Aorta (tissue), 5 donors: ENCODE measurements at places on chromosomes 2 and 18. TPM values are rescaled to one million over a fixed set of nuclear protein-coding genes. Genes with fewer than 3 reads are reported as not detected.

The KYNU gene
- polyA plus RNA-seq = 3.8 TPM

The IL36G gene
- polyA plus RNA-seq = not detected

The PRKCE gene
- polyA plus RNA-seq = 1.5 TPM

The MEIS1 gene
- 7.6 TPM for polyA plus RNA-seq

The RAD51AP2 gene
- polyA plus RNA-seq = 0.13 TPM

The ACTG2 gene
- polyA plus RNA-seq = 301 TPM

The DHRS9 gene
- polyA plus RNA-seq = 1.00 TPM

The CIDEA gene
- polyA plus RNA-seq = not detected

The STPG4 gene
- 0.51 TPM for polyA plus RNA-seq

The ALPG gene
- polyA plus RNA-seq = not detected

The RAB6C gene
- polyA plus RNA-seq = not detected

DNA sequence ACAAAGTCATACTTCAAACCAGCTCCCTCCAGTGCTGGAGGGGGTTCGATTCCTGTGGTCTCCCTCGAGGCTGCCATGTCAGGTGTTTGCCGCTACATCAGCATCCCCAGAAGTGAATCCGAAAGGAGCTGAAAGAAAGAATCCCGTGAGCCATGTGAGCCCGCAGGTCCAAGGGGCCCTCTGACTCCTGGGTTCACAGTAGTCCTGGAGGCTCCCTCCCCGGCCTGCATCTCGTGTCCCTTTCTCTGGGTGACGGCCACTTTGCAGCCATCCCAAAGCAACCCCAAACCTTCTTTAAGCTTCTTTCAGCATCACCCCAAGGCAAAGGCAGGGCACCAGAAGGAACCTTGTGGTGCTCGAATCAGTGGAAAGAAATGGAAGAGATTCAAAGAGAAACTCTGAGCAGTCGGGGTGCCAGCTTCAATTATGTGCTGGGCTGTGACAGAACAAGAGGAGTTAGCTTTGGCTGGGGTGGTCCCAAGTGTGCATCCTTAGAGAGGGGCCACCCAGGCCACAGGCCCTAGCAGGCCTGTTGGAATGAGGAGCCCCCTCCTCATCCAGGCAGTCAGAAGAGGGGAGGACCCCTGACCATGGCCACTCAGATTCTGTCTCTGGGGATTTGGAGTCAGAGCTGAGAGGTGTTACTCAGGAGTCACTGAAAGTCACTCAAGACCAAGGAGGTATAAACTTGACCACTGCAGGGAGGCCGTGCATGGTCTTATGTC lies 59.7 kb downstream of the CIB4 start:
- H3K4me1 ChIP-seq = no peaks in the 10 kb centered on the region
- H3K27ac ChIP-seq = no peak overlapping the region
- DNase-seq = peak; percentile 60
- H3K27me3 ChIP-seq = no peaks in the 10 kb centered on the region

DNA sequence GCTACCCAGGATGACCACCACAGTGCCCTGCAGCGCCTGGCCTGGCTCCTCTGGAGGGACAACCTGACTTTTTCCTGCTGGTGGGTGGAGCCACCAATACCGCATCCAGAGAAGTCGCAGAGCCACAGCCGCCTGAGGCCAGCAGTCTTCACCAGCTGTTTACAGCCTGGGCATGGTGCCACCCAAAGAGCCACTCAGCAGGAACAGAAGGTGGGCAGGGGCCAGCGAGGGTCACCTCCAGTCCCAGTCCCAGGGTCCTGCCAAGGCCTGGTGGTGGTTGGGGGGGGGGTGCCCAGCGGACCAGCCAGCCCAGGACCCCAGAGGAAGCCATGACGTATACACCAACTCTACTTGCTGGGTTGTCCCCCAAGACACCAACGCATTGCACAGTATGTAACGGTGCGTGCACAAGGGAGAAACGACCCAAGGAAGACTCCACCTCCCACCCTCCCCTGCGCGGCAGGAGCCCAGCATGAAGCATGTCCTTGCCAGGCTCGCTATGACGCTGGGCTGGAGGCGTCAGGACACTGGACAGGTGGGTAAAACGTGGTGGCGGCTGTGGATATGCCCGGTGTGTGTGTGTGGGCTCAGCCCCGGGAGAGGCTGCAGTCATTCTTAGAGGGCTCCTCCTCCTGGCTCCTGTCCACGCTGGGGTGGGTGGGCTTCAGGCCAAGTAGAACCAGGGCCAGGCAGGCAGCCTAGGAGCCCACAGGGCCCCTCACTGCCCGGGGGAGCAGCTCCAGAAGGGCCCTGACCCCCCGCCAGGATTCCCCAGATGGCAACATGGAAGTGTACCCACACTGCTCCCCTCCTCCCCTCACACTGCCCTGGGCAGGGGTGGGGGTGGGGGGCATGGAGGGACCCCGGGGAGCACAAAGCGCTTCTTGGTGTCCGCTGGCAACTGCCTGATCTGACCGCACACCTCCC lies 49.3 kb downstream of the HS6ST1 start:
- DNase-seq = peak; percentile 72
- no peak overlapping the region for H3K27ac ChIP-seq
- H3K4me3 ChIP-seq = no peak overlapping the region
- H3K4me1 ChIP-seq = no peaks in the 10 kb centered on the region
- no peaks in the 10 kb centered on the region for H3K36me3 ChIP-seq
- no peaks in the 10 kb centered on the region for H3K27me3 ChIP-seq

- H3K36me3 ChIP-seq = no peaks in the 10 kb centered on the region
- H3K4me1 ChIP-seq = no peaks in the 10 kb centered on the region
- H3K4me3 ChIP-seq = no peak overlapping the region
- no peak overlapping the region for H3K27ac ChIP-seq
- H3K27me3 ChIP-seq = peaks cover 1% of the 10 kb centered on the region
Measured at GRCh38 chr2:173818285-173818684, 146.9 kb downstream of the SP3 start.

DNA sequence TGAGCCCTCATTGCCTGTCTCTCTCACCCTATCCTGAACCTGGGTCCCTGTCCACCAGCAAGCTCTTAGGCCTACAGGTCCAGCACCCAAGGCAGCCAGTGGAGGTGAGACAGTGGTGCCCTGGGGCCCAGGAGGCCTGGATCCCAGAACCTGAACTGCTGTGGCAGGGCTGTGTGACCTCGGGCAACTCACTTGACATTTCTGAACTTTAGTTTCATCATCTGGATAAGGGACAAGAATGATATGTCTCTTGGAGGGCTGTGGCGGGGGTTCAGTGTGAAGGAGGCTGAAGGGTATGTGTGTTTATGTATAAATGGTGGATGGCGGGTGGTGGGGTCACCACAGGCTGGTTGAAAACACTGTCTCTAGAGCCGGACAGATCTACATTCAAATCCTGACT lies 10.9 kb downstream of the CIB4 start:
- no peaks in the 10 kb centered on the region for H3K4me1 ChIP-seq
- peak; percentile 15 for DNase-seq
- H3K27ac ChIP-seq = no peak overlapping the region

DNA sequence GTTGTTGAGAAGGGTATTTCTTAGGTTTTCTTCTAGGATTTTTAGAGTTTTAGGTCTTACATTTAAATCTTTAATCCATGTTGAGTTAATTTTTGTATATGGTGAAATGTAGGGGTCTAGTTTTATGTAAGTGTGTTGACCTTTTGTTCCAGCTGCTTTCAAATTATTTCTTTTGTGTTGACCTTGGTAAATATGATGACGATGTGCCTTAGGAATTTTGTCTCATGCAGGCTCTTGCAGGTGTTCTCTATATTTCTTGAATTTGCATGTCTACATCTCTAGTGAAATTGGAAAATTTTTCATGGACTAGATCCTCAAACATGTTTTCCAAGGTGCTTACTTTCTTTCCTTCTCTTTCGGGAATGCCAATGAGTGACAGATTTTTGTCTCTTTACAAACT lies 1609.3 kb upstream of the ZEB2 start:
- no peak for DNase-seq
- no peak overlapping the region for H3K4me3 ChIP-seq
- H3K27ac ChIP-seq = no peak overlapping the region
- H3K4me1 ChIP-seq = no peaks in the 10 kb centered on the region

GRCh38 chr2:81266106-81266505 lies 961.6 kb upstream of the LRRTM1 start:
- H3K4me3 ChIP-seq = no peak overlapping the region
- H3K36me3 ChIP-seq = no peaks in the 10 kb centered on the region
- H3K4me1 ChIP-seq = no peaks in the 10 kb centered on the region
- DNase-seq = no peak

DNA sequence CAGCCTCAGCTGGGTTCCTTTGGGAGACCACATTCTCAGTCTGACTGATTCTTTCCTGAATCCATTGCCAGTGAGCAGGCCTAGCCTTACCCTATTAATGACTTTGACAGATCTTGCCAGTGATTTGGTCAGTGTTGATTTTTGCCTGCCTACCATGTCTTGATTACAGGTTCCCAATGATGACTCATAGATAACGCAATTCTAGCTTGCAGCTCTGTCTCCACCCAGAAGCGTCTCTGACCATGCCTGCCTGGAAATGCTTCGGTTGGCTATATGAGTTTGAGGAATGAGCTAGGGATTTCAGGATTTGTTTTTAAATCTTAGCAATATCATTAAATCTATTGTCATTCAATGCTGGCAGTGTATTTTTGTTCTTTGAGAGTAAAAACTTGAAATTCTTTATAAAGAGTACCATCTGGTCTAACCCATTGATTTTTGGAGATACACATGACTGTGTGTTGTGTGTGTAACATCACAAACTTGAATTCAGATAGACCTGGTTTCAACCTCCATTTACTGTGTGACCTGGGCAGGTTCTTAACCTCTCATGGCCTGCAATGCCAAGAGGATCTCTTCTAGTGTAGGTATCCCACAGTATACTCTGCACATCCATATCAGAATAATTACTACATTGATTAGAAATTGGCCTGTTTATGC lies 57.0 kb downstream of the CCDC150 start:
- no peaks in the 10 kb centered on the region for H3K36me3 ChIP-seq
- no peaks in the 10 kb centered on the region for H3K4me1 ChIP-seq
- H3K4me3 ChIP-seq = no peak overlapping the region
- no peak for DNase-seq
- no peaks in the 10 kb centered on the region for H3K27me3 ChIP-seq

- no peaks in the 10 kb centered on the region for H3K36me3 ChIP-seq
- H3K27me3 ChIP-seq = peaks cover 3% of the 10 kb centered on the region
- H3K27ac ChIP-seq = no peak overlapping the region
- H3K4me3 ChIP-seq = no peak overlapping the region
- peak; percentile 68 for DNase-seq
- H3K4me1 ChIP-seq = no peaks in the 10 kb centered on the region
Measured at GRCh38 chr18:79800371-79801180, 2.8 kb downstream of the KCNG2 start.

- H3K27me3 ChIP-seq = no peaks in the 10 kb centered on the region
- DNase-seq = no peak
- H3K27ac ChIP-seq = no peak overlapping the region
- H3K4me3 ChIP-seq = no peak overlapping the region
- no peaks in the 10 kb centered on the region for H3K4me1 ChIP-seq
Measured at GRCh38 chr18:34050661-34051060, 174.1 kb downstream of the NOL4 start.

- DNase-seq = no peak
- no peaks in the 10 kb centered on the region for H3K4me1 ChIP-seq
- H3K36me3 ChIP-seq = no peaks in the 10 kb centered on the region
- H3K27me3 ChIP-seq = no peaks in the 10 kb centered on the region
- H3K4me3 ChIP-seq = no peak overlapping the region
- no peak overlapping the region for H3K27ac ChIP-seq
Measured at GRCh38 chr2:120814352-120814751, 78.7 kb downstream of the GLI2 start.

GRCh38 chr2:10030311-10030736 lies 13.0 kb upstream of the KLF11 start:
- no peak overlapping the region for H3K4me3 ChIP-seq
- peak; percentile 31 for DNase-seq
- no peaks in the 10 kb centered on the region for H3K36me3 ChIP-seq
- no peak overlapping the region for H3K27ac ChIP-seq
- H3K4me1 ChIP-seq = no peaks in the 10 kb centered on the region

GRCh38 chr2:50995610-50996009 lies 36.3 kb downstream of the NRXN1 start:
- H3K4me1 ChIP-seq = no peaks in the 10 kb centered on the region
- no peaks in the 10 kb centered on the region for H3K36me3 ChIP-seq
- no peak for DNase-seq

DNA sequence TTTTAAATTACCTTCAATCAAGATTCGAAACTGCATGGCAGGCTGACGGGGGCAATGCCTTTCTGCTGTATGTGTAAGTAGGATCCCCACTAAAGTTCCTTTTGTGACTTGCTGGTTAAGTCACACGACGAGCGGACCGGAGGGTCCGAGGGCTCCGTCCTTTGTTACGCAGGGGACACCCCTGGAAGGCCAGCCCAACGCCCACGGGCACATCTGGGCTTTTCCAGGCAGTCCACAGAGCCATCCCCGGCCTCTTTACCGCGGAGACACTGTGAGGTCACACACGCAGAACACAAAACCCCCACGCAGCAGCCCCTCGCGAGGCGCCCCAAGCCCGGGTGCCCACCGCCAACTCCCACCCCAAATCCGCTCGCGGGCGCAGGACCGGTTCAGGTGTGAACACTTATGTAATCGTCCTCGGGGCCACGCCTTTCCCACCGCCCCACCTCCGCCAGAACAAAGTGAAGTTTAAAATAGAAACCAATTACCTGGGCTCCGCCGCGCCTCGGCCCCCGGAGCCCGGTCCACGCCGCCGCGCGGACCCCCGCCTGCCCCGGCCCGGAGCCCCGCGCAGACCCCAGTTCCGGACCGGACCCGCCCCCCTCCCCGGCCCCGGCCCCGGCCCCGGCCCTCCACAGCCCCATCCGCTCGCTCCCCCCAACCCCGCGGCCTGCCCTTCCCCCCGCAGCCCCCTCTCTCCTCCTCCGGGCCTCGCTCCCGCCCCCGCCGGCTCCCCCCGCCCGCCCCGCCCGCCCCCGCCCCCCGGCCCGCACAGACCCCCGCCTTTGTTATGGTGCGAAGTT lies 4.2 kb downstream of the ZNF516 start:
- peak; percentile 82 for DNase-seq
- no peaks in the 10 kb centered on the region for H3K4me1 ChIP-seq
- no peaks in the 10 kb centered on the region for H3K36me3 ChIP-seq
- H3K27ac ChIP-seq = no peak overlapping the region
- peak overlapping the region; percentile 54 for H3K4me3 ChIP-seq

GRCh38 chr2:160351956-160352355 lies 141.7 kb downstream of the RBMS1 start:
- no peak for DNase-seq
- H3K4me1 ChIP-seq = peaks cover 8% of the 10 kb centered on the region
- no peak overlapping the region for H3K27ac ChIP-seq
- H3K36me3 ChIP-seq = no peaks in the 10 kb centered on the region

- no peaks in the 10 kb centered on the region for H3K27me3 ChIP-seq
- peak overlapping the region; percentile 87 for H3K4me3 ChIP-seq
- peak overlapping the region; percentile 7 for H3K27ac ChIP-seq
- no peaks in the 10 kb centered on the region for H3K36me3 ChIP-seq
- no peak for DNase-seq
Measured at GRCh38 chr2:105038383-105039061, 653 bp downstream of the MRPS9 start.

GRCh38 chr18:61860302-61860701 lies 32.5 kb downstream of the RNF152 start:
- no peak overlapping the region for H3K27ac ChIP-seq
- no peak overlapping the region for H3K4me3 ChIP-seq
- no peaks in the 10 kb centered on the region for H3K27me3 ChIP-seq
- H3K36me3 ChIP-seq = no peaks in the 10 kb centered on the region
